Fibroblast of the conjunctiva (primary cell): ENCODE measurements at places on chromosomes 1 and 21.

DNA sequence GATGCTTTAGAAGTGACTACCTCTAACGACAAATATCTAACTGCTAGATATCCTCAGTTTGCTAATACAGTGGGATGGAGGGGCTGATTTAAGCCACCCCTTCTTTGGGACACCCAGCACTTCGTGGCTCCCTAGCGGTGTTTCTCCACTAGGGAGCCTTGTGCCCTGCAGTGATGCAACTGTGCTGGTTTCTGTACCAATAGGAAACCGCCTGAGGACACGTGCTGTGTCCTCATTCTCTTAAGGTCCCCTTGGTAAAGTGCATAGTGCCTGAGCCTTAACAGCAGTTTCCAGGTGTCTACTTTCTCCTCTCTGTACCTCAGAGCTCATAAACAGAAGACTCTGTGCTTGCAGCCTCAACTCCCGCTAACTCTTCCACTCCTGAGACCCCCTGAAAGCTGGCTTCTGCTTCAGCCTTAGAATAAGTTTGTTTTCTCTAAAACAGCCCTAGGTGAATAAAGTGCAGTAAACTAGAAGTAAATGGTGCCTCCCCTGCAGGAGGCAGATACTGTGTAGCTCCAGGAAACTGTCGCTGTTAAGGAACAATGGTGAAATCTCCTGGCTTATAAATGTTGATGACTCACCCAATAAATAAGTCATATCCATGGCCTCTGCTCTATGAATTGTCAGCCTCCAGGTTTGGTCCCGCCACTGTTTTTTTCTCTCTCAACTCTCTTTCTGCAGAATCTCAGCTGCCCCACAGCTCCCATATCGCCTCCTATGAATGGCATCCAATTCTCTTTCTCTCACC, 130.4 kb downstream of the AK5 start:
- DNase-seq = no peak

GRCh38 chr1:205316161-205316566, 5.4 kb downstream of the NUAK2 start:
- DNase-seq = no peak

GRCh38 chr1:38239258-38239835, 192.8 kb upstream of the POU3F1 start:
- no peak for DNase-seq

GRCh38 chr1:34331020-34331926, 154.6 kb downstream of the C1orf94 start:
- DNase-seq = no peak

- DNase-seq = no peak
Measured at GRCh38 chr1:193156822-193157142, 29.6 kb downstream of the B3GALT2 start.

GRCh38 chr1:235843461-235843961, 23.2 kb downstream of the LYST start:
- DNase-seq = no peak
